GM06990 (cell line): ENCODE measurements at places on chromosomes 3 and 15.
A peak's percentile ranks its signal among the peaks of the same experiment; 100 is the strongest.

DNA sequence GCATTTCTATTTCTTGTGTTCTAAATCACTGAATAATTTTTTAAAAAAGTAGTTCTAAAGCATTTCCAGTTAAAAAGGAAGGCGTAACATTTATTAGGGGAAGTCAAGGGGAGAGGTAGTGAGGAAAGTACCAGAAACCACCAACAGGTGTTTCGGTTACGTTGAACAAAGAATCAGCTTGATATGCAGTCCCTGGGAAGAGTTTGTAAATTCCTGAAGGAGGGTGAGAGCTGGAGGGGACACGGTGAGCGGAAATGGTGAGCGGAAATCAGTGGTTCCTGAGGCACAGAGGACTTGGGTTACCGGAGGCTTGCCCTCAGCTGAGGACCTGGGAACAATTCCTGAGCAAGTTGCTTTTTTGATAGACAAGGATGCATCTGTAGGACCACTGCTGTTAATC is 17.8 kb downstream of the MAP2K1 start:
- no peak for DNase-seq

DNA sequence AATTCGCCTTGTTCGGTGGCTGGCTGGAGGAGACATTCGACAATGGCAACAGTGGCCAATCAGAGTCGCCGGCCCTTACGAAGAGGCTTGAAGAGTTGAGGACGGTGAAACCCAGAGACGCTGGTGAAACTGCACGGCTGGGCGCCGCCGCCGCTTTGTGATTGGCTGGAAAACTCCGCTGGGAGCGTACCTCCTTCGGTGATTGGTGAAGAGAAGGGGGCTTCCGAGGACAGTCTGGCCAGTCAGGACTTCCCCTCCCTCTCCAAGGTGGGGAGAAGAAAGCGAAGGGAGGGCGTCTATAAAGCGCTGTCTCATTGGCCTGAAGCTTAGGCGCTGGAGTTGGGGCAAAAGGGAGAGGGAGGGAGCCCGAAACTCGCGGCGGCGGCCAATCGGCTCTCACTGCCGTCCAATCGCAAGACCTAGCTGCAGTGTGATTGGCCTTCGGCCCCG is 554 bp upstream of the GSK3B start:
- DNase-seq: peak; percentile 99

GRCh38 chr3:48535578-48535977 is 21.0 kb downstream of the PFKFB4 start:
- no peak for DNase-seq

DNA sequence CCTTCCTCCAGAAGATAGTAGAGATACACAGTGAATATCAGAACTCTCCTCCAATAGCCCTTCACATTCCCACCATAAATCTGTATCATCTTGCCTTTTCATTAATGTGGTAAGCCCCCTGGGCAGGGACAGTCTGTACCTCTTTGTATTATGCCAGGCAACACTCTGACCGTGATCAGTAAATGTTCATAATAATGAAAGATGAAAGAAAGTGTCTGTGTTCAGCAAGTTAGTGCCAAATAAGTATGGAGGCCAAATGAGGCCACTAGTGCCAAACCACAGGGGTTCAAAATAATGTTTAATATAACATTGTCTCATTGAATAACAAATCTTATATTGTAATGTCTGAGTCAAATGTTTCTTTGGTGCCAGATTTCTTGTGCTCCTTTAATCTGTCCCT is 104.3 kb downstream of the CMSS1 start:
- DNase-seq: no peak

GRCh38 chr15:67100801-67101581 is 35.6 kb downstream of the SMAD3 start:
- peak; percentile 78 for DNase-seq

DNA sequence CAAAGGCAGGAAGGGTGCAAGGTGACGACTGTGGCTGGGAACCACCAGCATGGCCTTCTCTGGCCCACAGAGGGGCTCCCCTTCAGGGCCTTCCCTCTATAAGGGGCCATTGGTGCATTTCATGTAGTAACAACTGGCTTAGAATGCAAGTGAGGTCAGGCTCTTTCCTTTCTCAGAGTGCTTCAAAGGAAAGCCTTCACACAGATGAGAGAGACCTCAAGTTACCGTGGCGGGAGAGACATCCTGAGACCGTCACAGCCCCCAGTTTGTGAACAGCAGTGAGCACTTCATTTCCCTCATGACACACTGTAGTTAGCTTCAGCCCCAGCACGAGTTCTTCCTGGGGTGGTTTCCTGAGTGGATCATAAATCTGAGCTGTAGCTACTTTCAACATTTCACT is 96.6 kb upstream of the LIMD1 start:
- DNase-seq: no peak

- DNase-seq: peak; percentile 62
Measured at GRCh38 chr3:124373524-124373923, 356.7 kb upstream of the UMPS start.

GRCh38 chr3:131933665-131934064 is 101.1 kb downstream of the CPNE4 start:
- no peak for DNase-seq
